ENCODE measurements at places on chromosomes 5 and 9.

DNA sequence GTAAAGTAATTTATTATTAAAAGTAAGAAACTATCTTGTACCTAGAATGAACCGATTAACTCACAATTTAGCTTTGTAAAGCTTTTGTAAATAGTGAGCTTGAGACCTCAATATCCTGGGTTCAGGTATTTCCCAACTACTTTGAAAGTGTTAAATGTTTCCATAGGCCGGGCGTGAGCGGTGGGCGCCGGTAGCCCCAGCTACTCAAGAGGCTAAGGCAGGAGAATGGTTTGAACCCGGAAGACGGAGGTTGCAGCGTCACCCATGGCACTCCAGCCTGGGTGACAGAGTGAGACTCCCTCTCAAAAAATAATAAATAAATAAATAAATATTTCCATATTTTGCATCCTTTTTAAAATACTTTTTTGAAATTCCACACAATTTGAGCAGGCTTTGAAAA is 1.5 kb upstream of the ANKH start:
- no peak for DNase-seq

DNA sequence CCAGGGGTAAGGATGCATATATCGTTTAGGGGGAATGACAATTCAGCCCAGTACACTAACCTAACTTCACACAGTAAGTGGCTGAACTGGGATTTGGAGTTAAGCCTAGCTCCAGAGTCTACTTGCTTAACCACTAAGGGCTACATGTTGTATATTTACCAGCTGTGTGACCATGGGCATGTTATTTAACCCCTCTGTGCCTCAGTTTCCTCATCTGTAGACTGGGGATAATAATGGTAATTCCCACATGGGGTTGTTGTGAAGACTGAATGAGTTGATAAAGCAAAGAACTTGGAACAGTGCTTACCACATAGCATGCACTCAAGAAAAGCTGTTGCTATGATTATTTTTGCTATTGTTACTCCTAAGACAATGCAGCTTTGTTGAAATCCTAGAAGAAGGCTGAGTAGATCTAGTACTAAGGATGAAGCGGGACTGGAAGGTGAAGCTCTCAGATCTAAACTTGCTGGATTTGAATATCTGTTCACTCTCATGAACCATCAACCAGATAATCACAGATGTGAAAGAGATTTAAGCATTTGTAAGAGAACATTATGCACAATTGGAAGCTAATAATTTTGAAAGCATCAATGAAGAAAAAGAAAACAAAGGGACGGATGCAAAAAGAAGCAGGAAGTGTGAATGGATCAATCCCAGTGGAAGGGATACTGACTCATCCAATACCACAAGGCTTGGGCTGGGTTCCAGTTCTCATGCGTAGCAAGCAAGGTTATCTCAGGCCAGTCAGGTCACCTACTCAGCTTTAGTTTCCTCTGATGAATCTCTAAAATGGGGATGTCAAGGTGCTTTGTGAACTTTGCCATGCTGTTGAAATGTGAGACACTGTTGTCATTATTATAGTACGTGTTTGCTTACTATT is 78.5 kb upstream of the TBC1D2 start:
- no peak for DNase-seq

DNA sequence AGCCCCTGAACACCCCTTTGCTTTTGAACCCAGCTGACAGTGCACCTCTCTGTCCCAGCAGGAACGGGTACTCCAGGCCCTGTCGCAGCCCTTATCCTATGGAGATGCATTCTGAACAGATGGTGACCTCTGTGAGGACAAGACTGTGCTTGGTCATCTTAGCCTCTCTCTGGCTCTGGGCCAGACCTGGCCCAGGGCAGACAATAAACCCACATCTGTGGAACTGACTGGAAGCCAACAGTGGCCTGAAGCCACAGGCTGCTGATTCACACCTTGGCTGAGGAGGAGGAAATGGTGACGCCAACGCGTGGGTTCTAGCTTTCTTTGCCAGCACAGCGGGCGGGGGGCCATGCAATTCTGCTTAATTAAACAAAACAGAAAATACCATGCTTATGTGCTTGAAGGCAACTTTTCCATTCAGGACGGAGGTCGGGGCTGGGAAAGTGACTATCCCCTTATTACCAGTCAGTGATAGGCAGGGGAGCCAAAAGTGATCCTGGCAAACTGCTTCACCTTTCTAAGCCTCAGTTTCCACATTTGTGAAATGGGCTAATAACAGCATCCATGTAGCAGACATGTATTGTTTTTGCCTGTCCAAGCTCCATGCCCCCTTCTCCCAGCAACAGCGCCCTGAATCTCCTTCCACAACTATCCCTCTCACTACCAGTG is 10.8 kb downstream of the SH3PXD2B start:
- peak; percentile 89 for DNase-seq

DNA sequence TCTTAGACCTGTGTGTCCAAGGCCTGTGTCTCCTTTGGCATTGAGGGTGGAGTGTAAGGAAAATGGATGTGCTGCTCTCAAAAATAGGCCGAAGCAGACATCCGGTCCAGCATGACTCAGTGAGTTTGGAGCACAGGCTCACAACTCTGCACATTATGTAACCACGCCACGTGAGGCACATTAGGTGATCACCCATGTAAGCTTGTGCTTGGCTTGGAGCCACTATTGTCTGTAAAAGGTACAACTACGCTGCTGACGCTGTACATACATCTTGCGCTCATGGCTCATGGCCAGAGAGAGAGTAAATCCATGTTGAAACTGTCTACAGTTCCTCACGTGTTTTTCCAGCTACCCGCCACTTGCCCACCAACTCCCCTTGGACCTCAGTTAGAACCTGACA is 177.5 kb downstream of the PDE4D start:
- DNase-seq = no peak

GRCh38 chr5:81519217-81519905 is 125.4 kb upstream of the ACOT12 start:
- no peak for DNase-seq
